Effector memory CD8-positive, alpha-beta T cell (primary cell): ENCODE measurements at places on chromosomes 1 and 21.

DNA sequence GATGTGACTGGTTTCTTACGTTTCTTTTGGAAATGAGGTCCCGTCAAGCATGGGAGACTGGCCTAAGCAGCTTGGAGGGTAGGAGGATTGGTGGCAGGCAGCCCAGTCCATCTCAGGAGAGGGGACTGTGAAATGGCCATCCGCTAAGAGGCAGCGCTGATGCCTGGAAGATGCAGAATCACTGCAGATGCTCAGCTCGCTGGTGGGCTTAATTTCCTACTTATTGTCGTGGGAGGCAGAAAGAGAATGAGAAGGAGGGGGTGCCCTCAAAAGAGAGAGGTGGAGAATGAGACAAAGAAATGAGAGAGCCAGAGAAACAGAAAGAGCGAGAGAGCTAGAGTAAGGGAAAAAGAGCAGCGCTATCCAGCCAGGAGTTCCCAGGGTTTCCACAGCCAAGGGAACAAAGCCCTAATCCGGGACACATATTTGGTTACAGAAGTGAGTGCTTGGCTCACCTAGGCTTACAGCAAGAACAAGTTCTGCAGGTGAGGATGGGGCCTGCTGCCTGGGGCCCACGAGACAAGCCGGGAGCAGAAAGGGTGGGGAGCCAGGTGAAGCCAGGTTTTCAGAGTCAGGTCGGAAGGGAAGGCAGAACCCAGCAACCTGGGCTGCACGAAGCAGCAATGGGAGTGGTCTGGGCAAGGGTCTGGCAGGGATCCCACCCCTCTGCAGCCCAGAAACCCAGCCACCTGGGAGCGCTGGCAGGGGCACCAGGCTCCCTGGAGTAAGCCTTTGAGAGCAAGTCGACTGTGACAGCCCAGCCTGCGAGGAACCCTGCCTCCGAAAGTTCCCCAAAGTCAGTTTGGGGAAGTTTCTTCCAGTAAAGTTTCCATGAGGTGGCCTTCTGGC, 5.8 kb downstream of the ECE1 start:
- H3K4me1 ChIP-seq: peaks cover 36% of the 10 kb centered on the region
- DNase-seq: no peak
- no peaks in the 10 kb centered on the region for H3K27me3 ChIP-seq

GRCh38 chr1:58331156-58331555, 215.4 kb downstream of the OMA1 start:
- H3K4me1 ChIP-seq: no peaks in the 10 kb centered on the region
- no peaks in the 10 kb centered on the region for H3K36me3 ChIP-seq
- no peak for DNase-seq

DNA sequence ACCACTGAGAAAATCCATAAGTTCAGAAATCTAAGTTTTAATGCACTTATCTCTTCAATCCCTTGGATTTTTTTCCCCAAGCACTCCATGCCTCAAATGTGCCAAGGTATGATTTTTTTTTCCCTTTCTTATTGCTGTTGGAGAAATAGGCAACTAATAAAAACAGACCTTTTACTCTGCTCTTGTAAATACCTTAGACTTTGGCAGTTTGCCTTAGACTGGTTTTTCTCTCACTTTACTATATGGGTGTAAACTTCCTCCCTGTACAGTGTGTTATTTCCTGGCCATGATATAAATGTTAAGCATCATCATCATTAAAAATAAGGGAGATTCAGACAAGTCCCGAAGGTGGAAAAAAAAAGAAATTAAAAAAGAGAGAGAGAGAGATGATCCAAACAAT, 65.7 kb downstream of the LRRC8C start:
- H3K4me3 ChIP-seq: peak overlapping the region; percentile 65
- H3K27ac ChIP-seq: peak overlapping the region; percentile 98
- peaks cover 25% of the 10 kb centered on the region for H3K36me3 ChIP-seq
- no peak for DNase-seq

GRCh38 chr1:31943546-31944184, 5.5 kb upstream of the PTP4A2 start:
- peak; percentile 59 for DNase-seq
- H3K27me3 ChIP-seq: no peaks in the 10 kb centered on the region
- H3K4me3 ChIP-seq: peak overlapping the region; percentile 84

- peaks cover 25% of the 10 kb centered on the region for H3K4me1 ChIP-seq
- DNase-seq: no peak
- no peak overlapping the region for H3K4me3 ChIP-seq
Measured at GRCh38 chr21:15804247-15805005, 74.6 kb downstream of the USP25 start.

GRCh38 chr21:42302794-42303193, 12.4 kb downstream of the TFF3 start:
- H3K27me3 ChIP-seq: peaks cover 8% of the 10 kb centered on the region
- peaks cover 4% of the 10 kb centered on the region for H3K36me3 ChIP-seq

- peaks cover 9% of the 10 kb centered on the region for H3K27me3 ChIP-seq
- H3K4me3 ChIP-seq: no peak overlapping the region
- no peak overlapping the region for H3K27ac ChIP-seq
- no peak for DNase-seq
- peaks cover 2% of the 10 kb centered on the region for H3K4me1 ChIP-seq
Measured at GRCh38 chr1:185398599-185398998, 81.6 kb upstream of the IVNS1ABP start.

DNA sequence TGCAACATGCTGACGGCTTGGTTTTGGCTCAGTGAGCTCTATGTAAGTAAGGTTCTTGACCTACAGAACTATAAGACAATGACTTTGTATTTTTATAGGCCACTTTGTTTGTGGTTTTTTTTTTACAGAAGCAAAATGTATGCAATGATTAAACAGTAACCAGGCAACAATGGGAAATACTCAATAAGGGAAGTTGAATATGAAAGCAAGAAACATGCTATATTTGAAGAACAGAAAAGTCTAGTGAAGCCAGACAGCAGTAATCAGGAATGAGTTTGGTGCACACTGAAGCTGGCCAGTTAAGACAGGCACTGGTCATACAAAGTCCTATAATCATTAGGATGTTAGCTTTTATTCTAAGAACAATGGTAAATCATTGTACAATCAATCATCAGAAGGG, 1926.8 kb downstream of the NCAM2 start:
- no peak overlapping the region for H3K27ac ChIP-seq
- H3K27me3 ChIP-seq: no peaks in the 10 kb centered on the region
- no peak for DNase-seq
- H3K4me1 ChIP-seq: no peaks in the 10 kb centered on the region

DNA sequence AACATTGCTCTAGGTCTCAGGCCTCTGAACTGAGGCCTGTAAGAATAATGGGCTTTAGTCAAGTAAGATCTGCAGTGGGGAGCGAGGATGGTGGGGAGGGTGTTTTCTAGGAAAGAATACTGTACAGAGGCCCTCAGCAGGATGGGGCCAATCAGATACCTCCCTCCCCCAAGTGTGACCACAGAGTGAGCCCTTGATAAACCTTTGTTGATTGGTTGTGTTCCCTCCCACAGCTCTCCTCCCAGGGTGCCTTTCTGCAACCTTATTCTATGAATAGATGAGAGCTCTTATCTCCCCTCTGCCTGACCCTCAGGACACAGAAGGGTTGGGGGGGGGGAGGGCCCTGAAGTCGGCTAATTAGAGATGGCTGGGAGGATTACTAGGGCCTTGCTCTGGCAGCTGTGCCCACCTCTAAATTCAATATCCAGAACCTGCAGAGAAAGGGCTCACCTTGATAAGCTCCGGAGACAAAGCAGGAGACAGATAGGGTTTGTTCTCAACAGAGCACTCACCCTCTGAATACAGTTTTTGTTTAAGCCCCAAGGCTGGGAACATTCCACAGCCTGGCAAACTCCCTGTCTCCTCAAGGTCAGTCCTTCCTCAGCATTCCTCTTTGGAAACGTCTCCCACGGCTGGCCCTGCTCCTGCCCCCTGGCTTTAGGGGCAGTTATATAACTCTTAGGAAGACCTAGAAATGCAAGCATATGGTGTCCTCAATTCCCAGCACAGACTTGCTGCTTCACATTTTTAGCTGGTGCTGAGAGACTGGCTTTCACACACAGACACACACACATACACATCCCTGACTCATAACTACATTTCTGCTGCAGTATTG, 42.9 kb downstream of the ATP1A1 start:
- H3K36me3 ChIP-seq: peaks cover 22% of the 10 kb centered on the region
- DNase-seq: no peak
- H3K4me1 ChIP-seq: peaks cover 13% of the 10 kb centered on the region
- no peak overlapping the region for H3K4me3 ChIP-seq
- no peaks in the 10 kb centered on the region for H3K27me3 ChIP-seq

DNA sequence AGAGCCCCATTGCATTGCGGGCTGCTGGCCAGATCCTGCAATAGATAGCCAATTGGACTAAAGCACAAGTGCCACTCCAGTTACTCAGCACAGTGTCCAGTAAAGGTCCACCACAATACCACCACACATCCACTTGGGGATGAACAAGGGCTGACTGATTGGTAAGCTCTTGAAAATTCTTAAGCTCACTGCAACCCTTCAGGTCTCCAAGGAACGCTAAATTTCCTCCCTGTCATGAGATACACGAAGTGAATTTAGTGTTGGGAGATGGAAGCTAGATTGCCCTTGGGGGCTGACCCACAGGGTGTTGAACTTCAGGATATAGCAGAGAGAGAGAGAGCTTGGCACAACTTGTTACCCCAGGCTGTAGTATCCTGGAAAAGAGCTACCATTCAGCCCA, 9.8 kb upstream of the AADACL3 start:
- peaks cover 4% of the 10 kb centered on the region for H3K36me3 ChIP-seq
- H3K4me3 ChIP-seq: no peak overlapping the region
- DNase-seq: no peak
- no peak overlapping the region for H3K27ac ChIP-seq

DNA sequence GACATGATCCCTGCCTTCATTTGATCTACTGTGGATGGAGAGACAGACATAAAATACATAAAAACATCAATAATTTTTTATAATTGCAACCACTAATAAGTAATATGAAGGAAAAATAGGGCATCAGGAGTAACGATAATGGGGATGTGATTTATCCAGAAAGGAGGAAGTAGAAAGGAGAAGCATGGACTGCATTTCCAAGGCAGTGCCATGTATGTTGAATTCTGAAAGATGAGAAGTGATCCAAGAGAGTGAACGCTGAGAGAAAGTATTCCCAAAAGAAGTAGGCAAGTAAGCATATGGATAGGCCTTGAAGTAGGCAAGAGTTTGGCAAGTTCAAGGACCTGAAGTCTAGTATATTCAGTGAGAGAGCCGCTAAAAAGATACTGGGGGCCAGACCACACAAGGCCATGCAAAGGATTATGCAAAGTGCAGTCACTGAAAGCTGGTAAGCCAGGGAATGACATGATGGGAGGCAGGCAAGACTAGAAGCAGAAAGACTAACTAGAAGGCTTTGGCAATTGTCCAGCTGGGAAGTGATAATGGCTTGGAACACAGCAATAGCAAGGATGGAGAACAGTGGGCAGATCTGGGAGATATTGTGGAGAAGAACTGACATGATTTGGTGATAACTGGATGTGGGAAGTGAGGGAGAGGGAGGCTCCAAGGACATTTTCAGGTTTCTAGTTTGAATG, 85.9 kb downstream of the TM2D1 start:
- no peaks in the 10 kb centered on the region for H3K27me3 ChIP-seq
- H3K27ac ChIP-seq: no peak overlapping the region
- peaks cover 8% of the 10 kb centered on the region for H3K4me1 ChIP-seq
- no peak for DNase-seq
- no peak overlapping the region for H3K4me3 ChIP-seq

- H3K27me3 ChIP-seq: no peaks in the 10 kb centered on the region
- no peak overlapping the region for H3K27ac ChIP-seq
- H3K4me3 ChIP-seq: no peak overlapping the region
- H3K4me1 ChIP-seq: no peaks in the 10 kb centered on the region
Measured at GRCh38 chr1:35151220-35151619, 41.7 kb downstream of the SFPQ start.

GRCh38 chr1:214648801-214649200, 45.8 kb downstream of the CENPF start:
- no peaks in the 10 kb centered on the region for H3K27me3 ChIP-seq
- DNase-seq: no peak

GRCh38 chr1:185823467-185823866, 89.3 kb downstream of the HMCN1 start:
- H3K27me3 ChIP-seq: peaks cover 17% of the 10 kb centered on the region
- H3K4me3 ChIP-seq: no peak overlapping the region
- no peaks in the 10 kb centered on the region for H3K36me3 ChIP-seq
- no peaks in the 10 kb centered on the region for H3K4me1 ChIP-seq
- H3K27ac ChIP-seq: no peak overlapping the region

- H3K27me3 ChIP-seq: no peaks in the 10 kb centered on the region
- no peak for DNase-seq
- peaks cover 3% of the 10 kb centered on the region for H3K36me3 ChIP-seq
- H3K4me1 ChIP-seq: peaks cover 4% of the 10 kb centered on the region
- no peak overlapping the region for H3K4me3 ChIP-seq
Measured at GRCh38 chr1:86775395-86775794, 71.0 kb downstream of the SH3GLB1 start.

DNA sequence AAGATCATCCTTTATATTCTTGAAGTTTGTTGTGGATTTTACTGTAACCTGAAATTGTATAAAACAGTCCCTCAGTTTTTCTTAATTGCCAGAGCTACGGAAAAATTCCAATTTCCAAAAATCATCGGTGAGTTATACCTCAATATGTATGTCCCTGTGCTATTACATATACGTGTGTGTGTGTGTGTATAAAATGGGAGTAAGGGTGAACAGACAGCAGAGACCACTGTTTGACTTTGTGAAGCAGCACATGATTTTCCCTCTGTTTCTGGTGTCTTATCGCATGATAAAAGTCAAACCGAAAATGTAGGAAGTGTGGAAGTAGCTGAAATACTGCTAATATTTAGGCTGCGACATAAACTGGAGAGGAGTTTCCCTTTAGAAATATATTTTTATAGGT, 1.2 kb downstream of the OR2T1 start:
- no peak for DNase-seq
- H3K36me3 ChIP-seq: peaks cover 2% of the 10 kb centered on the region
- H3K27me3 ChIP-seq: no peaks in the 10 kb centered on the region
- H3K27ac ChIP-seq: no peak overlapping the region

- DNase-seq: no peak
- no peaks in the 10 kb centered on the region for H3K4me1 ChIP-seq
- H3K27ac ChIP-seq: peak overlapping the region; percentile 49
- no peaks in the 10 kb centered on the region for H3K27me3 ChIP-seq
Measured at GRCh38 chr21:42571391-42572150, 57.9 kb downstream of the SLC37A1 start.

- peaks cover 58% of the 10 kb centered on the region for H3K36me3 ChIP-seq
- DNase-seq: no peak
- H3K4me1 ChIP-seq: no peaks in the 10 kb centered on the region
- no peak overlapping the region for H3K27ac ChIP-seq
- no peaks in the 10 kb centered on the region for H3K27me3 ChIP-seq
Measured at GRCh38 chr1:33014464-33015163, 22.1 kb downstream of the AK2 start.

- no peaks in the 10 kb centered on the region for H3K27me3 ChIP-seq
- H3K4me1 ChIP-seq: peaks cover 5% of the 10 kb centered on the region
- H3K27ac ChIP-seq: no peak overlapping the region
- H3K4me3 ChIP-seq: no peak overlapping the region
Measured at GRCh38 chr1:231027136-231027925, 12.7 kb downstream of the FAM89A start.
